Suppressor macrophage (primary cell): ENCODE measurements at places on chromosomes 3 and 15.
A peak's percentile ranks its signal among the peaks of the same experiment; 100 is the strongest.

DNA sequence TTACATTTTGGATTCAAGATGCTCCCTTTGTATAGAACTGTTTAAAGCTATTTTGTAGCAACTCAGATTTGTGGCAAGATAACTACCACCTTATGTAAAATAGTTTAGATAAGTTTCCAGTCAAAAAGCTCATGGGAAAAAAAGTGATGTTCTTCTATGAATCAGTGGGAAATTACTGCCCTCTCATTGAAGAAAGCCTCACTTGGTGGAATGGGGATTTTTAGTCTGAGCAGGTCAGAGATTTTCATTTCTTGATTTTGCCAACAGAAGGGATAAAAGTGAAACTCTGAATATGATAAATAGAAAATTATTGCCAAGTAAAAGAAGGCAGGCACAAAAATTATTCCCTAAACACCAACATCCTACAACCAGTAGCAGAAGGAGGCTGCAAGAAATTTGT is 25.8 kb upstream of the CSTA start:
- DNase-seq, result no peak

- peak; percentile 75 for DNase-seq
These were observed 119.2 kb upstream of the ZBED2 start for GRCh38 chr3:111714305-111714704.

- DNase-seq, result peak; percentile 9
These were observed 285.0 kb downstream of the CLSTN2 start for GRCh38 chr3:140219923-140220452.

- no peak for DNase-seq
These were observed 238.7 kb upstream of the NR2E3 start for GRCh38 chr15:71571641-71572040.

GRCh38 chr15:50355619-50355905 is 564 bp upstream of the GABPB1 start:
- no peak for DNase-seq

DNA sequence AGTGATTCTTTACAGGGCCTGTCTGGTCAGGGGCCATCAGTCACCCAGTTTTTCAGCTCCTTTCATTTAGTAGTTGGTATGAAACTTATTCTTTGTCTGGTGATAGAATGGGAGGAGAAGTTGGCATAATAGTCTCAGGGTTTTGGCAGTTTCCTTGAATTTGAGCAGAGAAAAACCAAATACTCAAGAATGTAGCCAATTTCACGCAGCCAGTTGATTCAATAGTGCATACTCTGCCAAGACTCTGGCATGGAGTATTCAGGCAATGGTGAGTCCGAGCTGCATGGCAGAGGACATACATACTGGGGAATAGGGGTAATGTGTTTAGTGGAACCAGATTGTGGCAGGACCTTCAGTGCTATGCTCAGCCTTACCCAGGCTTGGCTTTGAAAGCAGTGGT is 118.3 kb downstream of the GALK2 start:
- DNase-seq, result no peak

- peak; percentile 77 for DNase-seq
These were observed 219.0 kb downstream of the ITPR1 start for GRCh38 chr3:4712109-4712508.

DNA sequence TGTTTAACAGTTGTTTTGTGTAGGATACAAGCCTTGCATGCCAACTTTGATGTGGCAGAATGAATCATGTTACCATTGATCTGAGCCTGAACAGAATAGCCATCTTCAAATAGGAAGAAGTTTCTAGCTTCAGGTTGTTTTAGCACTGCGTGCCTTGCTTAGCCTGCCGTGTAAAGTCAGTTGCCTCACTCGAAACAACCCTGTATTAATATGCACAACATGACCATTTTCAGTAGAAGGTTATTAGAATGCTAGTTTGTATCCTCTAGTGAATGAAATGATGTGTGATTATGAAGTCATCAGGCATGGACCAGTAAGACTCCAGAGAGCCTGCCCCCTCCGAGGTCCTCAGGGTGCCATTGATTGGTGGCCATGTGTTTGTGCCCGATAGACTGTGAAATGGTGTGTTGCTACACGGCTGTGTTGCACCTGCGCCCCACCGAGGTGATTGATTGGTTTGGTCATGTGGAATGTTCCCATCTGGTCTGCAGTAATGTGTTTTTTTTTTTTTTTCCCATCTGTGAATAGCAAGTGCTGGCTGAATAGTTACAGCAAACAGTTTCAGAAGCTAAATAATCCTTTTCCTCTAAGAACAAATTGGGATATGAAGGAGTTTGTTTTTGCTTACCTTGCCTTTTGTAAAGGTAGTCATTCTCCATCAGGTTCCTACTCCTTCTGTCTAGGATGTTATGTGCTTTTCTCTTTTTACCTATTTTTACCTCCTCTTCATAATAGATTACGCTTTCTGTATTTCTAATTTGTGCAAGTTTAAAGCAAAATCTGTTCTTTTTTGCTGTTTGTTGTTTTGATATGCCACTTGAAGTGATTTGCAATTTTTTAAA is 214.9 kb downstream of the TCF12 start:
- no peak for DNase-seq

GRCh38 chr3:41808618-41809017 is 153.3 kb downstream of the ULK4 start:
- DNase-seq, result no peak

DNA sequence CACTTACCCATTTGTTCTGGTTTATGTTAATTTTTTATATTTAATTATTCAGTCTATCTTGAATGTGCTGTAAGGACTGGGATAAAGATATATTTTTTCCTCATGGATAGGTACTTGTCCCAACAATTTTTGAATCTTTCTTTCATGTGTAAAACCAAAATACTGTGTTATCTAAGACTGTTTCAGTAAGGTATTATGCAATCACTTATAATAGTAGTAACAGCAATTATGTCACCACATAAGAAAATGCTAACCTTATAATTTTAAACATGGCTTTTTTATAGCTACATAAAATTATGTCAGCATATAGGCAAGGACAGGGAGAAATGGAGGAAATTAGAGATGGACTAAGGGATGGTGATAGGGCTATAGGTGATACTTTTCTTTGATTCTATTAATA is 2.9 kb upstream of the CTDSPL start:
- no peak for DNase-seq

DNA sequence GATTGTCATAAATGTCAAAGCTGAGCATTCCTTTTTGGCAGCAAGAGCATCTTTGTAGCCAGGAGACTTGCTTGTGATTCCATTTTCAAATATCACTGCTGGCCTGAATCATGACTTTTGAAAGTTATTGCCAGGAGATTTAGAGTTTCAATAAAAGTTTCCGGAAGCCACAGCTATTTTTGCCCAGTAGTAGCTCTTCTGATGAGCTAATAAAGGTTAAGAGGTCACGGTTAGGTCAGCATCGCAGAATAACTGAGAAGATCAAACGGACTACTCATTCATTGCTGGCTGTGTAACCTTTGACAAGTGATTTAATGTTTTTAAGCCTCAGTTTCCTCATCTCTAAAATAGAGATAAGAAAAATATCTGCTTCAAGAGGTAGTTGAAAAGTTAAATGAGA is 105.1 kb upstream of the ETV5 start:
- no peak for DNase-seq

- DNase-seq, result no peak
These were observed 392.2 kb downstream of the DIPK2A start for GRCh38 chr3:144363856-144364255.

DNA sequence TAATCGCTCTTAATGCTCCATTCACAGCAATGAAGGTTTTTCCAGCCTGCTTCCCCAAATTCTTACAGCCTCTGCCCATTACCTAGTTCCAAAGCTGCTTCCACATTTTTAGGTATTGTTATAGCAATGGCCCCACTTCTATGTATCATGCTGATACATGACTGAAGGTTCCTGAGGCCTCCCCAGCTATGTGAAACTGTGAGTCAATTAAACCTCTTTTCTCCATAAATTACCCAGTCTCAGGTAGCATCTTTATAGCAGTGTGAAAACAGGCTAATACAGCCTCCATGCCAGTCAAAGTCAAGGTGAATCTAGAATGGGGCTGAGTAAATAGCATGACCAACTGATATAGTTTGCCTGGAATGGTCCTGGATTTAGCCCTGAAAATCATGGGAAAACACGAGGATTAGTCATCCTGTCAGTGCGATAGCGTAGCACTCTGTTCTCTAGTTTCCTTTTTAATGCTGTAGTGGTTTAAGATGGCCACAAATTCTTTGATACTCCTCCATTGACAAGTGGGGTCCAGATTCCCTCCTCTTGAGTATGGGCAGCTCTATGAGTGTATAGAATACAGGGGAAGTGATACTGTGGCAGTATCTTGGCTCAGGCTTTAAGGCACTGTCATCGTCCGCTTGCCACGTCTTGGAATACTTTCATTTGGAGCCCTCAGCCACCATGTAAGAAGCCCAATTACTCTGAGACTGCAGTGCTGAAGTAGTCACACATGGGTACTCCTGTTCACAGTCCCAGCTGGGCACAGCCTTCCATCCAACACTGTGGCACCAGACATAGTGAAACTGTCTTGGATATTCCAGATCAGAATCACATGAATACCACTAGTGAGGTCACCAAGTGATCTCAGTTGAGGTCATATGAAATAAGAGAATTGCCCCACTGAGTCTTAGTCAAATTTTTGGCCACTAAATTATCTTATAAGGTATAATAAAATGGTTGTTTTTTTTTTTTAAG is 94.0 kb upstream of the PLCL2 start:
- DNase-seq, result no peak

- DNase-seq, result no peak
These were observed 105.9 kb downstream of the DNAJB8 start for GRCh38 chr3:128360705-128361271.

DNA sequence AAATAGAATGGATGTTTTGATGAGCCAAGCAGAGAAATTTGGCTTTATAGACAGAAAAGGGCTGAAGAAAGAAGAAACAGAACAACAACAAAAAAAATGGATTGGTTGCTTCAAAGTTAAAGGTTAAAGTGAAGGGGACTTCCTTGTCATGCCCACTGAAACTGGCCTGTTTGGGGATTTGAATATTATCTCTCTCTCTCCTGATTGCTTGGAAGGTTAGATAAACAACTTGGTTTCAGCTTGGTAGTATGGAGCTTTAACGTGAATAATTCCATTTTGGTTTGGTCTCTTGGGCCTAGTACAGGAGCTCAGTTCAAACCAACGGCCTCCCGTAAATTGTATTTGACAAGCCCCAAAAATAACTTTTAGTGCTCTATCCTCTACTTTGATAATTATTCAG is 70.8 kb upstream of the MBNL1 start:
- no peak for DNase-seq

DNA sequence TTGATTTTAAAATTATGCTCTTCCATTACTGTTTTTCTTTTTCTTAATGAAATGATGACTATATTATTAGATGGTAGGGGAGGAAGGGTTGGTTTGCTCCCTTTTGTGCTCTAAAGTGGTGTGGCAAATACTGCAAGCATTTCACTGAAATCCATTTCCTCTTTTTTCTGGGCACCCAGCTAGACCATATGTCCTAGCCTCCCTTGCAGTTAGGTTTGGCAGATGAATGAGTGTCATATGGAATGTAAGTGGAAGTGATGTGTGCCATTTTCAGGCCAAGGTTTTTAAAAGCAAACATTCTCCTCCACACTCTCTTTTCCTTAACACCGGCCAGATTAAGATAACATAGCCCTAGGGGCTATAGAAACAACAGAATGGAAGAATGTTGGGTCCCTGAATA is 363.0 kb downstream of the FGF12 start:
- DNase-seq, result no peak

GRCh38 chr15:85611361-85611760 is 183.4 kb downstream of the KLHL25 start:
- DNase-seq, result no peak

- no peak for DNase-seq
These were observed 180.7 kb upstream of the PDZRN3 start for GRCh38 chr3:73805435-73805834.

GRCh38 chr3:127393131-127393820 is 105.4 kb upstream of the PRR20G start:
- no peak for DNase-seq

- no peak for DNase-seq
These were observed 10.0 kb upstream of the FILIP1L start for GRCh38 chr3:100124201-100124761.

DNA sequence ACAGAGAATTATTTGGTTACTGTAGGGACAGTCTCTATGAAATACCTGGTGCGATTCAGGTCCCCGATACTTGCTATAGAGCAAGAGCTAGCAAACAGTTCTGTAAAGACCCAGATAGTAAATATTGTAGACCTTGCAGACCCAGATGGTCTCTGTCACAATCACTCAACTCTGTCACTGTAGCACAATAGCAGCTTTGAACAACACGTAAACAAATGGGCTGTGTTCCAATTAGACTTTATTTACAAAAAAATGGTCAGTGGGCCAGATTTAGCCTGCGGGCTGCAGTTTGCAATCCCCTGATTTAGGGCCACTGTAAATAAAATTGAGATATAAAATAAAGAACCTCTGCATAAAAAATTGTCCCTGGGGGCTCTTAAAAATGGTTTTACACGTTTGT is 127.7 kb downstream of the SV2B start:
- no peak for DNase-seq

DNA sequence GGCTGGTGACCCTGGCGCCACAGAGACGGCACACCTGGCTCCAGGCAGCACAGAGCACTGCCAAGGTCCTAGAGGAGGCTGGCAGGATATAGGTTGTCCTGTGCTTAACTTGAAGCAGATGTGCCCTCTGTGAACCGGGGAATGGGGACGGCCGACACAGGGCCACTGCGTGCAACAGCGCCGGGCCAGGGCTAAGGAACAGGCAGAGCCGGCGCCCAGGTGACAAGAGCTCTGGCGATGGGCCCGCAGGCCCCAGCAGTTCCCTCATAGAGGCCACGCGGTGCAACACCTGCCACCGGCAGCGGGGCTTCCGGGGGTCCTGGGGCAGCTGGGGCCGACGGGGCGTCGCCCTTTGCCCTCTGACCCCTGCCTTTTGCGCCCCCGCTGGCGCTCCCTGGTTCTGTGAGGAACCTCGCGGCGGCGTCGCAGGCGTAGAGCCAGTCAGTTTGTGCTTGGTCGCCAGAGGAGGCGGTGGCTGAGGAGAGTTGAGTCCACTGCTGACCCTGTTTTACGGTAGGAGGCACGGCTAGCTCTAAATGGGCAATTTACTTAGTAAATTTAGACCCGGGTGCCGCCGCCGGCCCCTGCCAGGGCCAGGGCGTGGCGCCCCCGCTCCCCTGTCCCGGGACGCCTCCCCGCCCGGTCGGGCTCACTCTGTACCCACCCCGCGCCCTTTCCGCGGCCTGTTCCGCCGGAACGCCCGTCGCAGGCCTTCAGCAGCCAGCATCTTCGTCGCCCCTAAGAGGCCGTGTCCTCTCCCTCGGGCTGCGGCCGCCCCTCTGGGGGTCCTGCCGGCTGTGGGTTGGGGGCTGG is at the start of gene NPAP1:
Gene NPAP1 (plus strand): TSS at position 444 of the 813 bp plus-strand sequence. CDS start 93 bp downstream, at position 537.
- no peak for DNase-seq

DNA sequence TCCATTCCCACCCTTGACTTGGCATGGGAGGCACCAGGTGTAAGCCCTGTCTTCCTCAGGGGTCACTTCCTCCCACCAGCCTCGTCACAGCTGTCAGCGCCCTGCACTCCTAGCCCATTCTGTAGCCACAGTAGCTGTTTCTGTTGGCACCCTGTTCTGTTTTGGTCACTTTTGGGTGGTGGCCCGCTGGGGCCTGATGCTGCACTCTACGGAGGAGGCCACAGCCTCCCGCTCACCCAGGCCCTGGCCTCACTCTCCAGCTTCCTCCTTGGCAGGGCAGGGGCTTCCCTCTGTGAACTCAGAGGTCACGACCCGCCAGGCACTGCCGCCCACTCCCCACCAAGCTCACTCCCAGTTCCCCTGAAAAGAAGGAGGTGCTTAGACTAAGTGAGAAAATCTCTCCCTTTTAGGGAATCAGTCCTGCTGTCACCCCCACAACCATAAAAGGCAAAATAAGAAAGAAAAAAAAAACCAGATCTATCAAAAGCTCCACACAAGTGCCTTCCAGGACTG is 68.4 kb downstream of the MGLL start:
- peak; percentile 96 for DNase-seq

- peak; percentile 93 for DNase-seq
These were observed 7.8 kb upstream of the SUMF1 start for GRCh38 chr3:4474683-4475490.
